ENCODE measurements at places on chromosomes 11 and 22. TPM values are rescaled to one million over a fixed set of nuclear protein-coding genes. Genes with fewer than 3 reads are reported as not detected.

UEVLD gene
- 14.1 TPM for total RNA-seq

OR8D4 gene
- not detected for total RNA-seq

GRCh38 chr22:25210793-25211192 is 8.6 kb upstream of the CRYBB2 start:
- DNase-seq, result no peak

DNA sequence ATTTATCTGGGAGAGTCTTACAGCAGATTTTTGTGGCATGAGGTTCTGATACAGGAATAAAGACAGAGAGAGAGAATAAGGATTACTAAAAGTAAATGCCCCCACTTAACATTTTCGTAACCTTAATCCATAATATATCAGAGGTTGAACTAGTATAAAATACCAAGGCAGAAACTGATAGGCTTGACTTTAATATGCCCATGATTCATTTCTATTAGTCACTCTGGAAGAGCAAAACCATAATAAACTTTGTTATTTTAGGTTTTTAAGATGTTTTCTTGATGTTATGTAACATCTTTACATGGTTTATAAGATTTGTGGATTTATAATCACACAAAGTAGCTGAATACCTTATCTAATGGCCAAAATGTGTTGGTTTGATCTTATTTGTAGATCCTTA is 19.1 kb downstream of the GUCY1A2 start:
- no peak for DNase-seq

GRCh38 chr11:120259988-120260565 is 20.1 kb downstream of the POU2F3 start:
- no peak for DNase-seq
